CD4-positive, alpha-beta memory T cell (primary cell): ENCODE measurements at places on chromosomes 4 and X.

- no peak for DNase-seq
Measured at GRCh38 chr4:52234561-52235440, 183.7 kb downstream of the SPATA18 start.

DNA sequence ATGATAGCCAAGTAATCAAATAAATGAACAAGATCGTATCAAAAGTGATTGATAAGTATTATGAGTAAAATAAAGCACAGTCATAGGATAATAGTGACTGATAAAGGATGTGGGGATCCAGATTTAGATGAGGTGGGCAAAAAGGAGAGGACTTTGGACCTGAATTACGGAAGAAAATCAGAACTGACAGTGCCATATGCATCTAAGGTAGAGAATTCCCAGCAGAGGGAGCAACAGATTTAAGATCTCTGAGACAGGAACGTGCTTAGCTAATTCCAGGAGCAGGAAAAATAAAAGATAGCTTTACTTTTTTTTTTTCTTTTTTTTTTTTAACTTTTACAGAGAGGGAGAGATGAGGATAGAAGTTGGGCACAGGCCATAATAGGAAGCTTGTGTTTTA lies 189.9 kb downstream of the NWD2 start:
- no peak for DNase-seq

DNA sequence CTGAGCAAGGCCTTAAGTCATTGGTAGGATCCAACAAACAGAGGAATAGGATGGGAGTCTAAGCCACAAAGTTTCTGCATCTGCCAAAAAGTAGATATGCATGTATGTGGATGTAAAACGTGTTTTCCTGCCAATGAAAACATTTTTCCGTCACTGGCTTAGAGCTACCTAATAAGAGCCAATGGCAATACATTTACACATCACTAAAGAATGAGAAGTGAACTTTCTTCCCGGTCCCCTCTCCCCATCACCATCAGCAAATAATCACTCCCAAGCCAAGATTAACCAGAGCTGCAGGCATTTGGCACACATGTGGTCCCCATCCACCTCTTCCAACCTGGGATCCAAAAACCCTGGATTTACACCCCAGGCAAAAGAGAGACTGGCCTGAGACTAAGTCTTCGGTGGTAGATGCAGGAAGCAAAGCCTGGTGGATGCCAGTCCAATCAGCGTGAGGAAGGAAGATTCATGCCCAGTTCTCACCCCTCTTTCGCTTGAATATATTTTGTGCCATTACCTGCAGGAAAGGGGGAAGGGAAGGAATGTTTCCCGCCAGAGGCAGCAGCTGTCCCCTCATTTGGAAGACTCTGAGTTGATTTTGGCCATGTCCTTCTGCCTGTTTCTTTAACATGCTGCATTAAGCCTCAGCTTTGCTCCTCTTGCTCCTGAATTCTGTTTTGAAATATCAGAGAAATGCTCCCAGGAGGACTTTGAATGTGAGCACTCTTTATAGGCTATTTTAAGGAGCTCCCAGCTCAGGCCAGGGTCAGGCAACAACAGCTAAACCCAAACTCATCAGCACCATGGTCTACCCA lies 131.4 kb downstream of the CHIC2 start:
- DNase-seq, result no peak

DNA sequence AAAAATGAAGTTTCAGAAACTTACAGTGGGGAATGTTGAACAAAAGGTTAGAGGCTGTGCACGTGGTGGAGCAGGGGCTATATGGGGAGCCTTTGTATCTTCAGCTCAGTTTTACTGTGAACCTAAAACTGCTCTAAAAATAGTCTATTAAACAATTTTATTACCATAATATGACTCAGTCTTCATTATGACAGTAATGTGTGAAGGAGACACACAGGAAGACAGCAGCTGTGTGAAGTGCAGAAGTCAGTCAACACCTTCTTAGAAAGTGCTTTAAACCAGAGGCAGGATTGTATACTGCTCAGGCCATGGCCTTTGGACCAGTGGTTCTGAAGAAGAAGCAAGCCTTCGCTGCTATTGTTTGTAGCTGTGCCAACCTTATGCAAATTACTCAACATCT lies 89.7 kb downstream of the ARHGAP10 start:
- DNase-seq, result no peak

GRCh38 chr4:37480509-37480908 lies 205.7 kb downstream of the RELL1 start:
- DNase-seq, result no peak
